ENCODE measurements at places on chromosomes 11 and 22.

DNA sequence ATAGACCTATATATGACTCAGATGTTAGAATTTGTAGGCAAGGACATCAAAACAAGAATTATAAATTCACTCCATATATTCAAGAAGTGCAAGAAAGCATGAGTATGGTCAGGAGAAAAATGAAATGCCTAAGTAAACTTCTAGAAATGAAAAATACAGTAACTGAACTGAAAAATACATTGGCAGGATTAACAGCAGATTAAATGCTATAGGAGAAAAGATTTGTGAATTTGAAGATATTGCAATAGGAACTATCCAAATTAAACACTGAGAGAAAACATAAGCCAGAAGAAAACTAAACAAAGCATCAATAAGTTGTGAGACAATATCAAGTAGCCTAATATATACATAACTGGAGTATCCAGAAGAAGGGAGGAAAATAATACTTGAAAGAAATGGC, 46.6 kb upstream of the TMEM45B start:
- DNase-seq: no peak

GRCh38 chr11:71381781-71382505, 66.2 kb downstream of the DHCR7 start:
- no peak for DNase-seq

- DNase-seq: no peak
These were observed 258.5 kb downstream of the DDX10 start for GRCh38 chr11:108923413-108923812.

DNA sequence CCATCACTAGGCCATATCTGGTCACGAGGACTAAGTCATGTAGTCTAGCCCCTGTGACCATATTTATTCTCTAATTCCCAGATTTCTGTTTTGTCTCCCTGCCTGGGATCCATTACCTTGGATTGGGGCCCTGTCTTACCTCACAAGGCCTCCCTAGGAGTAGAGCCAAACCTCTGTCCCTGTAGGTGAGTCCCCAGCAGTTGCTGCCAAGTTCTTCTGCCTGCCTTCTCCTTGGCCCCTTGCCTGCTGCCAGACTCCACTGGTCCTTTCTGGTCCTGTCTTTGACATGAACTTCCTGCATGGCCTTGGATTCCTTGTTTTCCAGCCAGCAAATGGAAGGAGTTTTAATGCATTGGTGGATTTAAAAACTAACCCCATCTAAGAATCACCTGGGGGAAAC, 35.6 kb upstream of the CADM1 start:
- DNase-seq: no peak

DNA sequence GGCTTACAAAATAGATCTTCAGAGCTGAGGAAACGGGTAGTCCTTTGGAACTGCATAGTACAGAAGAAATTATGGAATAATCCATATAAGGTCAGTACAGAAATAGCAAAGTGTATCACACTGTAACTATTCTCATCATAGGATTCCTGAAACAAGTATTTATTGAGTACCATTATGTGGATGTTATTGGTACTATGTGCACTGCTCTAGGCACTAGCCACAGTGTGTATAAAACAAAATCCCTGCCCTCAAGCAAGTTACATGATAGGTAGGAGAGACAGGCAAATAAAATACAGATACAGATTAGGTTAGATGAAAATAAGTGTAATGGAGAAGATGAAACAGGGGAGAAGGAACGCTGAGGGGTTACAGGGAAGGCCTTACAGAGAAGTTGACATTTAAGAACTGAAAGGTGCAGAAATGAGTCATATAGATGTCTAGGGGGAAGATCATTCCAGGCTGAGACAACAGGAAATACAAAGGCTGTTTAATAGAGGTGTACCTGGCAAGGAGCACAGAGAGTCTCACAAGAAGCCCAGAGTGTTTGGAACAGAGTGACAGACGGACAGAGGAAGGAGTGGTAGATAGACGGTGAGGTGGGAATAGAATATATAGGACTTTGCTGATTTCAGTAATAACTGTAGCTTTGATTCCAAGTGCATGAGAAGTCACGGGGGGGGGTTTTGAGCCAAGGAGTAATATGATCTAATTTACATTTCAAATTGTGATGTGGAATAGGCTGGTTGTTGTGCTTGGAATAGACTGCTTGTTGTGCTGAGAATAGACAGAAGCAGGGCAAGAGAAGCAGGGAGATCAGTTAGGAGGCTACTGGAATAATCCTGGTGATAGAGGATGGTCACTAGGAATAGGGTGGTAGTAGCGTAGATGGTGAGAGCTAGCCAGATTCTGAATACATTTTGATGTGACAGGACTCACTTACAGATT, 13.7 kb downstream of the RNF141 start:
- DNase-seq: peak; percentile 69

DNA sequence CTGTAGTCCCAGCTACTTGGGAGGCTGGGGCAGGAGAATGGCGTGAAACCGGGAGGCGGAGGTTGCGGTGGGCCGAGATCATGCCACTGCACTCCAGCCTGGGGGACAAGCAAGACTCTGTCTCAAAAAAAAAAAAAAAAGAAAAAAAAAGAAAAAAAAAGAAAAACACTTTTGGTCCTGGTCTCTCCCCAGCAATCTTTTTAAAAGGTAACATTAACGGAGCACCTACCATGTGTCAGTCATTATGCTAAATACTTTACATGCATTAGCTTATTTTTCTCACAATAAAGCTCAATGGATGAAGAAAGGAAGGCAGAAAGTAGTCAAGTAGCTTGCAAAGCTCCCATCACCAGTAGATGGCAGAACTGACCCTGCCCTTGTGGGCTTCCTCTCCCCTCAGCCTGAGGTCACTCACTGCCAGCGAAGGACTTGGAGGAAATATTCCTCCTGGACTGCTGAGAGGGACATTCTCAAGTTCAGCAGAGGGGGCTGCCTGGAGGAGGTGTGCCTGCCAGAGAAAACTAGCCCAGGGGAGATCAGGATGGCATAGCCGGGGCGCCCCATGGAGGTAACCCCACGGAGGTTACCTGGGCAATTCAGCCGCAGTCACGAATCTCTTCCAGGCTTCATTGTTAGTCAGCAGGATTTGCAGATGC, 15.5 kb downstream of the APOL3 start:
- peak; percentile 83 for DNase-seq

GRCh38 chr11:36214976-36215692, 74.1 kb downstream of the COMMD9 start:
- peak; percentile 17 for DNase-seq

- DNase-seq: peak; percentile 69
These were observed 107.5 kb upstream of the OR4B1 start for GRCh38 chr11:48109046-48109666.

DNA sequence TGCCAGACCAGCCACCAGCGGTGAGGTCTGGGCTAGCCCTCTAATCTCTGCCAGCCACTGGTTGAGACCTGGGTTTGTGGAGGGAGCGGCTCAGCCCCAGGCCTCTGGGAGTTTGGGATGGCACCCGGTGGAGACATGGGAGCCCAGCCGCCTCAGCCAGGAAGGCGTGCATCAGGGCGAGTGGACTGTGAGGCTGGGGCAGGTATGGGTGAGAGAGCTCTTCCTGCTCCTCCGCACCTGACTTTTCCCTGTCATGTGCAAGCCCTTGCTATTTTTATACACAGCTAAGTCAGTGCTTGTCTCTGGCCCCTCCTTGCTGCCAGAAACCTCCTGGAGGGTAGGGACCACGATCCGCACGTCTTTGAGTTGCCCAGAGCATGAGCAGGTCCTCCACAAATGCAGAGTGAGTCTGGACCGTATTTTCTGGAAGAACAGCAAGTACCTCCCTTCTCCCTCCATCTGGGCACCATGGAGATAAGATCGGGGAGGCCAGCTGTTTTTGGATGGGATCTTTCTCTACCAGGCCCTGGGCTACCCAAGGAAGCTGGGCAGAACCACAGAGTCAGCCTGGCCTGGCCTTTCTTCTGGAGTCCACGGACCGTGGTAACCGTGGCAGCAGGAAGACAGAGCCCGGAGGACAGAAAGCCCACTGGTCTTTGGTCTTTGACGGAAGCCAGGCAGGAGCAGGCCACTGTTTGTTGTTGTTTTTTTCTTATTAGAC, 53.3 kb downstream of the IGLL1 start:
- DNase-seq: no peak
